ENCODE measurements at places on chromosomes 2 and 18.
A peak's percentile ranks its signal among the peaks of the same experiment; 100 is the strongest.

DNA sequence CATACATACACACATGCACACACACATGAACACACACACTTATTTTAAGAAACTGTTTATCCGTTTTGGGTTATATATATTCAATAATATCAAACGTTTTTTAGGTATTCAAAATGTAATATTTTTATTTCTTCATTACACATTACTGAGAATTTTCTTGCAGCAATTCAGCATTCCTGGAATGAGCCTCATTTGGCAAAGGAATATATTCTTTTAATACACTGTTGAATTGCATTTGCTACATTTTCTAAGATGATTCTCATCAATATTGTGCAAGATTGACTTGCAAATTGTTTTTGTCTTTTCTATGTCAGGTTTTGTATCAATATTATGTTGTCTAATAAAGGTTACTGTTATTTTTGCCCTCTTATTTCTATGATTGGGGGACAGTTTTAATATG, 276.1 kb upstream of the CYP26B1 start:
- no peak for DNase-seq

GRCh38 chr2:231315896-231316295, 79.6 kb upstream of the B3GNT7 start:
- no peak for DNase-seq

- DNase-seq: peak; percentile 37
These were observed 114.4 kb upstream of the DTNA start for GRCh38 chr18:34595690-34596089.

DNA sequence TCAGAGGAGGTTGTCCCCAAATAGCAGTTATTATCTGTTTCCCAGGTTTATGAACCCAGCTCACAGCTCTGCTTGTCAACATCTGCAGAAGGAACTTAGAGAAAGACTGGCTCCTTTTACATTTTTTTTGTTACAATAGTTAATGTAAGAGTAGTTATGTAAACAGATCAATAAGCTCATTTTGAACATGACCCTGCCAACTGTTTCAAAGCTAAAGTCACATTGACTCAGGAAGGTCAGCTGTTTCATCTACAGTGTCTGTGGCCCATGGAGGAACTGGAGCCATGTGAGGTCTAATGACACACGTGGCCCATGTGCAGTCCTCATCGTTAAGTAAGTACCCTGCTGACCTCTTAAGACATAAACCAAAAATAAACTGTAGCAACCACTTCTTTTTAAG, 97.1 kb downstream of the SH3RF3 start:
- no peak for DNase-seq

- no peak for DNase-seq
These were observed 1.3 kb downstream of the COLEC12 start for GRCh38 chr18:498931-499775.

GRCh38 chr2:216789081-216789480, 70.8 kb downstream of the TNP1 start:
- DNase-seq: no peak

- no peak for DNase-seq
These were observed 31.0 kb downstream of the RAB10 start for GRCh38 chr2:26064846-26065245.

- no peak for DNase-seq
These were observed 600.9 kb downstream of the PLCL1 start for GRCh38 chr2:198405311-198405710.

- DNase-seq: peak; percentile 1
These were observed 46.3 kb upstream of the TEX51 start for GRCh38 chr2:126852361-126852760.

GRCh38 chr2:179417436-179417949, 152.9 kb upstream of the SESTD1 start:
- DNase-seq: no peak

GRCh38 chr18:63956755-63957154, 7.7 kb downstream of the HMSD start:
- no peak for DNase-seq
